ENCODE measurements at places on chromosomes 12 and 14.

DNA sequence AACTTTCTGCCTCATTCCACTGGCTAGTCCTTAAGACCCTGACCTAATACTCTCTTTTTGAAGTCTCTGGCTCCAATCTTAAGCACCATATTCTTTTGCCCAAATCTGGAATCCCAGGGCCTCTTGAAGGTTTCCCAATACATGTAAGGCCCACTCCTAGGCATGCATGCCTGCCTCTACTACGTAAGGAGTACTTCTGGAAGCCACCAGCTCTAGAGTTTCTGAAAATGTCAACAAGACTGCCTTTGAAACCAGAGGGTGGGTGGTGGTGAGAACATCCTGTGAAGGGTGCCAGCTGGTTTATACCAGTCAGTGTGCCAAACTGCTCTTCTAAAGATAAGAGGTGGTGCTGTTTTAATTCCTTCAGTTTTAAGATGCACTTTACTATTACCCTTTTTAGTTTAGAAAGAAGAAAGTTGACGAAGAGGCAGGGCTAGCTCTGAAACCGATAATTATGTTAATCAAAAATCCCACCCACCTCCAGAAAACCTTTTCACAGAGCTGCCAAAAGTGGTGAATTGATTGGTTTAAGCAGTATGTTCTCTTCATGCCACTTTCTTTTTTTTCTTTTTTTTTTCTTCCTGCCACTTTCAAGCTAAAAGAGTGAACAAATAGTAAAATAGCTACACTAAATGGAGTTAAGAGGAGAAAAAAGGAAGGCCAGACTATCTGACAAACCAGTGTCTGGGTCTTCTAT lies 8.7 kb upstream of the WDR89 start:
- peak; percentile 11 for DNase-seq

- DNase-seq = no peak
Observed at GRCh38 chr14:90726656-90727055, 89.6 kb downstream of the TTC7B start.

GRCh38 chr12:68587448-68587873 lies 23.2 kb upstream of the RAP1B start:
- DNase-seq = no peak

- no peak for DNase-seq
Observed at GRCh38 chr14:55238019-55238680, 33.1 kb upstream of the FBXO34 start.

GRCh38 chr12:74963867-74964331 lies 245.7 kb downstream of the KCNC2 start:
- no peak for DNase-seq

GRCh38 chr12:9331218-9331626 lies 123.0 kb upstream of the PZP start:
- DNase-seq = peak; percentile 35

DNA sequence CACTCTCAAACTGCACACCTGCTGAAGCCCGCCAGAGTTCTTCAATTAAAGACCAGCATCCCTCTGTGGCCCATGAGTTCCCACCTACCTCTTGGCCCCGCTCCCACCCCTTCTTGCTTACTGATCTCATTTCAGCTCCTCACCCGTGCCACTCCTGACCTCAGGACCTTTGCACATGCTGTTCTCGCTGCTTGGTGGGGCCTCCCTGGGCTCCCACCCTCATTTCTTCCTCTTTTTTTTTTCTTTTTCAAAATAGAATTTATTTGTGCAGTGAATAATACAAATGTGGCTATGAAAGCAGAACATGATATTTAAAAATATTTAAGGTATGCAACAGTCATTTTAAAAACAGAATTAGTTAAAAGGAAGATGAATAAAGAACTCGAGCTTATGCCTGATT lies 8.5 kb upstream of the SERPINA9 start:
- DNase-seq = no peak

DNA sequence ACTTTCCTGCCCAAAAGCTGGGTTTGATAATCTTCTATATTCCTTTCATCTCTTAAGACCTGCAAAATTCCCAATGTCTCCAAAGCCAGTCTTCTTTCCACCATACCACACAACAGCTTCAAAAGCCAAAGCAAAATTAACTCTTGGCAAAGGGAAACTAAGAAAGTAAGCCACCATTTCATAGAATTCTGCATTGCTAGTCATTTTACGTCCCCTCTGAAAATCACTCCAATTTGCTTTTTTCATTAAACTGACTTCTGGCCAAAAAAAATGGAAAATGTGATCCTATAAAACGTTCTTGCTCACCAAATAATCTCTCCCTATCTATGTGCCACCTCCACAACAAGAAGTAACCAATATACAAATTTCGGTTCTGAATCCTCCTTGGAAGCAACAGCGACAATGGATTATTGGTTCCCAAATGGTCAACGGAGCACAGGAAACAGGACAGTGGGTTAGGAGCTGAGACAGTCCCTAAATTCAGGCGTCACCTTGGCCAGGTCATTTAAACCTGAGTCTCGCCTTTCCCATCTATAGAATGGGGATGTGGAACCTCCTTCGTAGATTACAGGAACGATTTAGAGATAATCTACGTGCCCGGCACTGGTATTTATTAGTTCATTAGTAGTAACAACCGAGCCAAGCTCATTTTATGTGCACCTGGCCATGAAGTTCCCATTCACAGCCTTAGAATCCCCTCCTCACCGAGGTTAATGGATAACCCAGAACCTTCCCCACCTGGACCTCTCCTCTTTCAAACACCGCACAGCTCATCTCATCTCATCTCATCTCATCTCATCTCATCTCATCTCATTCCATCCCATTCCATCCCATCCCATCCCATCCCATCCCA lies 1.2 kb downstream of the NT5DC3 start:
- DNase-seq = no peak

- DNase-seq = no peak
Observed at GRCh38 chr12:72282721-72283120, 10.6 kb downstream of the TRHDE start.

DNA sequence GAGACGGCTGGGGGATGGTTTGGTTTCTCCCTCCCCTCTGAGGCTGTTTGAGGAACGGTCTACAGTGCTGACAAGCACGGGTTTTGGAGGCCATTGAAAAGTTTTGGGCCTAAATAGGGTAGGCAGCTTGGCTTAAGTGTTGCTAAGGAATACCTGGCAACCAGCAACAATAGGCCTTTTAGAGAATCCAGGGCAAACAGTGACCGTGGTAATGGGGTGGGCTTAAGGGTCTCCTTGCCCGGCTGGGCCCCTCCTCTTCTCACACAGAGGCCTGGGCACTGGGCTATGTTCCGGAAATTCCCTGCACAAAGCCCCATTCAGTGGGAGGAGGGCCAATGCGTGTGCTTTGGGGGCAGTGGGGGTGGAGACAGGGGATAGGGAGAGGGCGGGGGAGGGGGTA lies 55.4 kb downstream of the ASCL1 start:
- no peak for DNase-seq

DNA sequence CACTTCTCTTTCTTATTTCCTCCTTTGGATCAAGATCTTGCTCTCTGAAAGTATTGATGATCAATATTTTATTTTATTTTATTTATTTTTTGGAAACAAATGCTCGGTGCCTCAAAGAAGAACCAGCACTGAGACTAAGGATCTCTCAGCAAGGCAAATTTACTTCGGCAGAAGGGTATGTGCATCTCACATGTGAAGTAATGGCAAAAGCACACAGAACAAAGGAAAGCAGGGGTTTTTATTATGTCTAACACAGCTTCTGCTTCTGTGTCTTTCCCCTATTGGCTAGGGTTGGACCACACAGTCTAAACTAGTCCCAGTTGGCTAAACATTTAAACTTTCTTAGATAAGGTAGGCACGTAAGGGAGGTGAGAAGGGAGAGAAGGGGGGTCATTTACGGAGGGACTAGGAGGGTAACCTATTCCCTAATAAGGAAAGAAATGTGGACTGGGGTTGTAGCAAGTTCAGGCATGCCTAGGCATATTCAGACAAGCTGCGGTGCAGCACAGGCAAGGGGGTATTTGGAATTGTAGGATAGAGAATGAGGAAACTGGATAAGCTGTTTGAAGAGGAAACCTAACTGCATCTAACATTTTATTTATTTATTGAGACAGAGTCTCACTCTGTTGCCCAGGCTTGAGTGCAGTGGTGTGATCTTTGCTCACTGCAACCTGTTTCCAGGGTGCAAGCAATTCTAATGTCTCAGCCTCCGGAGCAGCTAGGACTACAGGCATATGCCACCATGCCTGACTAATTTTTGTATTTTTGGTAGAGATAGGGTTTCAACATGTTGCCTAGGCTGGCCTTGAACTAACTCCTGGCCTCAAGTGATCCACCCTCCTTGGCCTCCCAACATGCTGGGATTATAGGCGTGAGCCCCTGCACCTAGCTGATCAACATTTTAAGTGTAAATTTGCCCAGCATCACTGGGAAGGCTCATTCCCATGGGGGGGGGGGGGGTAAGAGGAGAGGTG lies 90.0 kb upstream of the EIF5 start:
- no peak for DNase-seq

DNA sequence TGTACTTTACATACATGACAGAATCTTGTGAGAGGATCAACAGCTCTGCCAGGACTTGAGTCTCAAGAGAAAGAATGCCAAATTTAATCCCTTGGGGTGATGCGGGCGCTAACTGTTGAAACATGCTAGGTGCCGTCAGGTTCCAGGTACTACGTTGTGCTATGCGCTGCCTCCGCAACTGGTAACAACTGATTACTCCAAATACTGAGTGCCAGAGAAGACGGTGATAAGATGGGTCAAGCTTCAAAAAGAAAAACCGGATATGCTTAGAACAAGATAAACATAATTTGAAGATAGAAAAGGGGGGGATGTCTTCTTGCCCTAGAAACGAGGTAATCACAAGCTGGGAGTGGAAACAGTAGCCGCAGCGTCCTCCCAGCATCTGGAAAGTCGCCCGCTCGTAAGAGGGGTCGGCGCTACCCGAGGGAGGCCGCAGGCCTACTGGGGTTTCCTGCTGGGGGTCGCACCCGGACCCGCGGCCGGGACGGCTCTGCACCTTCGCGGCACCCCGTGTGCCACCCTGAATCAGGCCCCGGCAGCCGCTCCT lies 678 bp downstream of the ZBTB25 start:
- no peak for DNase-seq

GRCh38 chr14:61304688-61305087 lies 16.7 kb upstream of the PRKCH start:
- no peak for DNase-seq

- no peak for DNase-seq
Observed at GRCh38 chr12:58819345-58819744, 101.0 kb downstream of the LRIG3 start.

DNA sequence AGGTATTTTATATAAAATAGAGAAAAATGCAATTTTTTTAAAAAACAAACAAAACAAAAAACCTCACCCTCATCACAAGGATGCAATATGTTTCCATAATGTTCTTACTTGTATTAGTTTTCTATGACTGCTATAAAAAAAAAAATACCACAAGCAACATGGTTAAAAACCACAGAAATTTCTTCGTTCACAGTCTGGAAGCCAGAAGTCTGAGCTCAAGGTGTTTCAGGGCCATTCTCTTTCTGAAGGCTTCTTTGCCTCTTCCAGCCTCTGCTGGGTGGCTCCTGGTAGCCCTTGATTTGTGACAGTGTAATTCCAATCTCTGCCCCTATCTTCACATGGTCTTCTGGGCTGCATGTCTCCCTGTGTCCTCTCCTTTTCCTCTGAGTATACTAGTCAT lies 21.5 kb upstream of the SSTR1 start:
- no peak for DNase-seq

- no peak for DNase-seq
Observed at GRCh38 chr14:78152201-78153063, 17.7 kb upstream of the NRXN3 start.

- no peak for DNase-seq
Observed at GRCh38 chr14:35883677-35884293, 57.6 kb downstream of the BRMS1L start.

GRCh38 chr14:36684946-36685345 lies 23.3 kb downstream of the PAX9 start:
- DNase-seq = no peak

GRCh38 chr12:27709932-27710591 lies 570 bp upstream of the MRPS35 start:
- DNase-seq = no peak

DNA sequence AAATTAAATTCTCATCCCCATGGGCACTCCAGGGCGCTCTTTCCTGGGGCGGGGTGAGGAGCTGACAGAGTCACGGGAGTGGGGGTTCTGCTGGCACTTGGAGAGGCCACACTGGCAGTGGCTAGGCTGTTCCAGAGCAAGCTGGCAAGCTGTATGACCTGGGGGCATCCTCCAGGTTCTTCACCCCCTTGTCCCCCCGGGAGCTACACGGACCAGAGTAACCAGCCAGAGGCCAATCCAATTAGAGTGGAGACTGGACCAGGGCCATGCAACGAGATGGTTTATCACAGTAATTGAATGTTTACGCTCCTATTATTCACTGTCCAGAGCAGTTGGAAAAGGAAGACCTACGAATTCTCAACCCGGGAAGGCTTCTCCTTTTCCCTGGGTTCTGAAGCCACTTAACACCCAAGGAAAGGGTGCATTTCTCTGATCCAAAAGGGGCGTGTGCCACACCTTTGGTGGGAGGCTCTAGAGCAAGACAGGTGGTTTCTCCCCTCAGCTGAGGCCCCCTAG lies 43.8 kb upstream of the PNMA1 start:
- DNase-seq = no peak

- no peak for DNase-seq
Observed at GRCh38 chr12:1527789-1528188, 66.6 kb downstream of the FBXL14 start.

- no peak for DNase-seq
Observed at GRCh38 chr14:76641541-76641940, 119.7 kb upstream of the VASH1 start.

DNA sequence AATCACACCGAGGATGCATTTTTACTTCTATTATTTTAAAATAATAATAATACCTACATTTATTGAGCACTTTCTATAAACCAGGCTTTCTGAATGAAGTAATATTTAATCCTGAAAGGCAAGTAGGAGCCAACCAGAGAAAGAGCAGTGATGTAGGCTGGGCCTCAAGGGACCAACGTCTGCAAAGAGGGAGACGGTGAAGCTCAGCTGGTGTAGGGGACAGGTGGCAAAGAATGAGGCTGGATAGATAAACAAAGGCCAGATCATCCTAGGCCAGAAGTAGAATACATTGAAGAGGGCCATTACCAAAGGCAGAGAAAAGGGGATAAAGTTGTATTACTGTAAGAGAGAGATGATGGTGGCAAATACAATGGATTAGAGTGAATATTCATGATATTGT lies 810 bp upstream of the TMBIM4 start:
- DNase-seq = no peak

DNA sequence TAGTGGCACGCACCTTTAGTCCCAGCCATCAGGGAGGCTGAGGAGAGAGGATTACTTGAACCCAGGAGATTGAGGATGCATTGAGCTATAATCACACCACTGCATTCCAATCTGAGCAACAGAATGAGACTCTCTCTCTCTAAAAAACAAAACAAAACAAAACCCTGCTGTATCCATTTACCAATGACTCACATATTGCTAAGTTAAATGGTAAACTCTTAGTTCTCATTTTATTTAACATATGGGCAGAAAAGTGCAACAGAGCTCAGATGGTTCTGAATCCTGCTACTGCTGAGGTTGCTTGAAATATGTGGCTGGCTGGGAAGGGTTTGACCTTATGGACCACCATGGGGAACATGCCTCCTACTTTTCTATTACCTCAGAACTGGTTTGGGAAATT lies 33.7 kb upstream of the CCNT1 start:
- no peak for DNase-seq

Measured in stimulated activated CD8-positive, alpha-beta memory T cell treated with anti-CD3 and anti-CD28 coated beads, Interleukin-12 subunit alpha, Interleukin-12 subunit beta, amount 100 ng/mL, for 4 hours (primary cell).